ENCODE measurements at places on chromosomes 16 and 17.

DNA sequence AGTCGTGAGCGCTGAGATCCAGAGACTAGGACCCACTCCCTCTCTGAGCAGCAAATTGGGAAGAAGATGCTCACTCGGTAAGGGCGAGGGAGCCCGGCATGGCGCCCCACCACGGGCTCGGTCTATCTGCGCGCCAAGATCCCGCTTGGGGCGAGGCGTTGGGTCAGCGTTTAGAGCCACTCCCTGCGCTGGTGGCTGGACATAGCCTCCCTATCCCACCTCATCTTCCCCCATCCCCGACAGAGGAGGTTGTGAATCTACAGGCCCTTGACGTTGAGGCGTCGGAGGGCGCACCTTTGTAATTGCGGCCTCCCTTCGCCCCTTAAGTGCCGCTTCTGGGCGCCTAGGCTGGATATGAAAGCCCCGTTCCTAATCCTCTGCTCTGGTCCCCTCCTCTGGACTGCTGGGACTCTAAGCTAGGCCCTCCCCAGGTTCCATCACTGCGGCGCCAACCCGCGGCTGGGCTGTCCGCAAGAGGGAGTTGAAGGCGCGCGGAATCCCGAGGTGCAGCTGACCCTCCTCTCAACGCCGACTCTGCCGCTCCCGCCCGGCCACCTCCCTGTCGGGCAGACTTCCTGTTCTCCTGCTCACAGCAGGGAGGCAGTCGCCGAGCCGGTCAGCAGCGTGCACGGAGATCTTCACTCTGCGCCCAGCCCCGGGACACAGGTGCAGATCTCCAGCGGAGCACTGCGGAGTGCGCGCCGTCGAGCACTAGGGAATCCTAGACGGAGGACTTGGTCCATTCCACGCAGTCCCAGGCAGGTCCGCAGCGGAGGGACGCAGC, 16.1 kb upstream of the HOXB9 start:
- no peak for DNase-seq

DNA sequence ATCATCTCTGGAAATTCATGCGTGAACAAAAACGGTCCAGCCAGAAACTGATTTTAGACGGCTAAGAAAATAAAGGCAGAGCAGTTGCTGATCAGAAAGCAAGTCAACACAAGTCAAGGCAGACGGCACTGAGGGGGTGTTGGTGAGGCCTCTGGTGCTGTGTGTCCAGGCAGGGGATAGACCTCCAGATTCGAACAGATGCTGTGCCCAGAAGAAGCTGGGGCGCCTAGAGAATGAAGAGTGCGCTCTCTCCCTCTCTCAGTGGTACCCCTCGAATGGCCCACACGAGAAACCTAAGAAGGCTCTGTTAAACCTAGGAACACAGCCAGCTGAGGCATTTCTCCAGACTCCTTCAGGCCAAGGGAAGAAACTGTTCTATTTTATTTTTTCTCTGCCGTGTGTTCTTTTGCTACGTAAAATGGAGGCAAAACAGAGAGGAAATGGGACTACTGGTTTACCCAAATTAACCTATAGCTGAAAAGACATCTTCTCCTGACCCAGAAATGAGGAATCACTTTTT, 178.3 kb downstream of the PMP22 start:
- DNase-seq, result no peak

DNA sequence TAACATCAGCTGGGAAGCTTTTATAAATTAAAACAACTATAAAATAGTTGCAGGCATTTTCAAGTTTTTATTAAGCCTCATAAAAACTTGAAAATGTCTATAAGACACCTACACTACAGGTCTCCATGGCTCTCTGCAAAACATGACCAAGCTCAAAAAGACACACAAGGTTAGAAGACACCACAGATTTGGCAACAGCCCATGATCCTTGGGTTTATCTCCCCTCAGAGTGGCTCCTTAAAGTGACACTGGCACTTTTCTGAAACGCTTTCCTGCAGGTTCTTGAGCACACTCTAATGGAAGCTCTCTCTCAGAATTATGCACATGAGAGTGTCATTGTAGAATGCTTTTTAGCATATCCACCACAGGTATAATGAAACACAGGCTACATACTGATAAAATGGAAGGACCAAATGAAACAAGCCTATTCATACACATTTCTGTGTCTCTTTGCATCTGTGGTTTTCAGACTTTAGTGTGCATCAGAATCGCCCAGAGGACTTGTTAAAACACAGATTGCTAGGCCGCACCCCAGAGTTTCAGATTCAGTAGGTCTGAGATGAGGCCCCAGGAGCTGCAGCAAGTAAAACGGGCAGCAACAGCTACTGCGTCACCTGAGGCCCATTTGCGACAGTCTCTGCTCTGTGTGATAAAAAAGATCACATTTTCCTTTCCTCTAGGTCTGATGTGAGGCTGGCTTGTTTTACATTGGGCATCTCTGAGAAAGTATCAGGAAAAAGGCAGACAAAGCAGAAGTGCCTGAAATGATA, 75.0 kb upstream of the WSB1 start:
- no peak for DNase-seq

DNA sequence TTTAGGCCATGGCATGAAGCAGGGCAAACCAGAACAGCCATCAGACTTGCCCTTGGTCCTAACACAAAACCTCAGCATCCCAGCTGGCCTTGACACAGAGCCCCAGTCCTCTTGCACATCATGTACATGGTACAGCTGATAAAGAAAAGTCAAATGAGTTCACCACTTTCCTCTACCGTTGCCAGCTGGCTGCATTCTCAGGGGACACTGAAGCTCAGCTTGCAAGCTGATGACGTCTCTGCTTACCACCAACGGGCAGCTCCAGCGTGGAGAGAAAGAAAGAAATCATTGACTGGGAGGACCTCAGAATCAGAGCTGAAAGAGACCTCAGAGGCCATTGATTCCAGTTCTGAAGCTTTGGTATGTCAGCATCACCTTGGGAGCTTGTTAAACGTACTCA, 80.7 kb upstream of the CES5A start:
- DNase-seq, result no peak

GRCh38 chr16:11020792-11021551, 76.6 kb downstream of the CLEC16A start:
- DNase-seq, result no peak

Measured in Calu3 (cell line).